ENCODE measurements at places on chromosomes 1 and 21.

GRCh38 chr1:33512226-33513011, 40.0 kb downstream of the ZSCAN20 start:
- DNase-seq, result no peak

DNA sequence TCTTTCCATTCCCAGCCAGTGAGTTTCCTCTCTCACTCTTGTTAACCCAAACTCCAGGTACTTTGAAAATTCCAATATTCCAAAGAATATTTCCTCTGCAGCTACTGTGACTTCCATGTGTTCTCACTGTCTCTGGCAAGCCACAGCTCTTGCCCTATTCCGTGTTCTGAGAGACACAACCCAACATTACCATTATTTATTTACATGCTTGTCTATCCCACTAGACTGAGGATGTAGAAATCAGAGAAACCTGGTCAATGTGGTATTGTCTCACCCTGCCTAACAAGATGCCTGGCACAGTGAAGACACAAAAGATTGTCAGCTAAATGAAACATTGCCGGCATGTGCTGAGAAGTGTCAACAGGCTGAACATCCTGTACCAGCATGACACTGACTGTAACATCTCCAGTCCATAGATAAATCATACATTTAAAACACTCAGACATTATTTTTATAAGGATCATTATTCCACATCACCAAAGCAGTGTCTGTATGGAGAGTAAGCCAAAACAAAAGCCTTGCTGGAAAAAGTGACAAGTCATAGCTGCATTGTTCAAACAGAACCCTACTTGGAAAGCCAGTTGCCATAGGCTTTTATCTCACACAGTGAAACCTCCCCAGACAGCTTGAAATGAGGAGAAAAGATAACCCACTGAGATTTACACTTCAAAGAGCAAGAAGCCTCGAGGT, 72.3 kb downstream of the SIPA1L2 start:
- no peak for DNase-seq

DNA sequence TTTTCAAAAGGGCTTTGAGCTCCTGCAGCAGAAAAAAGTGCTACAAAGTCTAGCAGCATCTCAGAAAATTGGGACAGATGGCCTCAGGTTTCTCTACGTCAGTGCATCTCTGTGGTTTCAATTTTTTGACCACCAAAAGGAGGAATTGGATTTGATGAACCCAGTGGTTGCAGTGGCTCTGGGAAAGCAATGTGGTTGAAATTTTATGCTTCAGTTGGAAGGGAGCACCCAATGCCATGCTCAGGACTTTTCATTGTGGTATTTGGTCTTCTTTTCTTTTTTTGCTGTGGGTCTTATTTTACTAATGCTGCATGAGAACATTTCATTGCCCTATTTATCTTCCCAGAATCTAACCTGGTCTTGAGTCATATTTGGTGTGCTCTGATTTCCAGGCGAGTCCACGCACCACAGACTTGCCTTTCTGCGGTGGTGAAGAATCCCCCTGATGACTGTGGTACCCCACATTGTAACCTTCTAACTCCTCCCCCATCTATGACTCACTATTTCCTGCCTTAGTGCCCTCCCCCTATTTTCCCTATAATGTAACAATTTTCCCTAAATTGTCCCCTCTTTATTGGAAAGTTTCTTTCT, 56.7 kb downstream of the S1PR1 start:
- no peak for DNase-seq

DNA sequence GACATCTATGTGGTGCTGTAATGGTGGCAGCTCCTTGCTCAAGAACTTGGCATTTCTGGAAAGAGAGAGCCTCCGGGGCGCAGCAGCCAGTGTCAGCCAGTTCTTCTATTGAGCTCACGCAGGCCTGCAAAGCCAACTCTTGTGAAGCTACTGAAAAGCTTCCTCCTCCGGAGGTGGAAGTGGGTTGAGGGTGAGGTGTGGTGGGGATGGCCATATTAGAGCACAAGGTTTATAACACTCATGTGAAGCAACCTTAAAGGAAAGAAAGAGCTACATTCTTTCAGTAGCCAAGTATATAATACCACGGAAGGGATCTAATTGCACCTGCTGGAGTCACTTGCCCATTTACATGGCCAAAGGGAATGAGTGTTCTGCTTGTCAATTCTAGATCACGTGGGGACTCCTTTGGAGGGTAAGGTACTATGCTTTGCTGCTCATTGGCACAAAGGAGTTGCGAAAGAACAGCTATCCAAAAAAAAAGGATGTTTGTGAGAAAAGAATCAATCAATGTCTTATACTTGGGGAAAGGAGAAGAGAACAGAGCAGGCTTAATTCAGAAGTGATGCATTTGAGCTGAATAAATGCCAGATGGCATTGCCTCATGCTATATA, 18.3 kb upstream of the MAP10 start:
- DNase-seq, result no peak

- DNase-seq, result no peak
Measured at GRCh38 chr1:29415156-29415830, 179.0 kb downstream of the PTPRU start.

DNA sequence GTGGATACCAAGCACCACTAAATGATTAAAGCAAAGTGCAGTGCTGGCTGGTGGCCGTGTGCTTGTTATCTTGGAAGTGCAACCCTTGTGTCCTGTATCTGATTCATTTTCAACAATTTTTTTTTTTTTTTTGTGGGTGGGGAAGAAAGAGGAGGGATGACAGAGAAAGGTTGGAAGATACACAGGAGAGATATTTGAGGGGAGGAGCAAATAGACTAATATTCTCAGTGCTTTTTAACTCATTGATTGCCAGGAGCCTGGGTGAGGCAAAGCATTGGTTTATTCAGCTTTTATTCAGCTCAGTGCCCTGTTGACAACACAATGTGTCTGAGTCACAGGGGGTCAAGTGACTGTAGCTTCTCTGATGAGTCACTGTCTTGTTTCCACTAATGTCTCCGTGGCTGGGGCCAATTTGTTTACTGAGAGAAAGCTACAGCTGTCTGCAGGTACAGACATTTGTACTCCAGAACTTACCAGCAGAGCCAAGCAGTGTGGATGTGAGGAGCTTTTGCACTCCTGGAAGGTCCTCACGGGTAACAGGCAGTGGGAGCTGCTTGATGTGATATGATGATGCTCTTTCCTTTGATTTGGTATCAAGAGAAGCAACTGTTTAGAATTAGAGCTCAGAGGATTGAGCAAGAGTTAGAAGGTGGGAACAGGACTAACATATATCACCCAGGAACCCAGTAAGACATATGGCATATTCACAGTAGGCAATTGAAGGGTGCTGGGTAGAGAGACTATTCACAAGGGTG, 23.6 kb upstream of the DNM3 start:
- no peak for DNase-seq

DNA sequence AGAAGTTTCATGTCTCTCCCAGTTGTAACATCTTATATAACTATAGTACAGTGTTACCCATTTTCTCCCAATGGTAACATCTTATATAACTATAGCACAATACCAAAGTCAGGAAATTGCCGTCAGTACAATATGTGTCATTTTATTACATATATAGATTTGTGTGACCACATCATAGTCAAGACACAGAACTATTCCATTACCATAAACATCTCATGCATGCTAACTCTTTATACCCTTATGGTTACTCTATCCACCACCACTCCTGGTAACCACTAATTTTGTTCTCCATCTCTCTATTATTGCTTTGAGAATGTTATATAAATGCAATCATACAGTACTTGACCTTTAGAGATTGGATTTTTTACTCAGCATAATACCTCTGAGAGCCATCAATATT, 120.7 kb downstream of the BACH1 start:
- no peak for DNase-seq

DNA sequence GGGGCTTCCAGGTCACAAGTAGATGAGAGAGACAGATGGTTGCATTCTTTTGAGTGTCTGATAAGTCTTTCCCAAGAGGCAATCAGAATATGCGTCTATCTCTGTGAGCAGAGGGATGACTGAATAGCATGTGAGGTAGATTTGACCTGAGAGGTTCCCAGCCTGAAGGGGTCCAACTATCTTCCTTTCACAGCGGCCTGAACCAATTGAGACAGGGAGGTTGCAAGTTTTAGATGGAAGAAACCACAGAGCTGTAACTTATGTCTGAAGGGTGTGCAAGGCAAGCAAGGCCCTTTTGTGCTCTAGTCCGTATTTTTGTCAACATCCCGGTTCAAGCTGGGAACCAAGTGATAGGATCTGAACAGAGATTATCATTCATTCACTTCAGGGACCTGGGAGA, 9.9 kb upstream of the RNF187 start:
- no peak for DNase-seq

GRCh38 chr1:18858070-18858688, 1.3 kb downstream of the TAS1R2 start:
- DNase-seq, result no peak

DNA sequence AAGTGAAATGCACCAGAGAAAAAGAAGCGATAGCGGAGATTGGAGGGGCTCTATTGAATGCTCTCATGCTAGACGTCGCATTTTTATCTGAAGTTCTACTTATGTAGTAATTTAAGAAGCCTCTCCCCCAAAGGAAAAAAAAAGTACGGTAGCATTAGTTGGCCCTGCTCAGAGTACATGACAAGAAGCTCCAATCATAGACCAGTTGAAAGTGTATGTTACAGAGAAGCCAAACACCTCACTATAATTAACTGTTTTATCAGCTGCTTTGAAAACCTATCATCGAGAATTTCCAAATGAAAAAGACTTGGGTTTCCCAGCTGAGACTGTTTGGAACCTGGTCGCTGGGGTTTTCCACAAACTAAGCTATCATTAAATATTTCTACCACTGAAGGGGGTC, 19.6 kb upstream of the OVAAL start:
- no peak for DNase-seq

GRCh38 chr1:10736634-10737586, 59.5 kb downstream of the CASZ1 start:
- no peak for DNase-seq

DNA sequence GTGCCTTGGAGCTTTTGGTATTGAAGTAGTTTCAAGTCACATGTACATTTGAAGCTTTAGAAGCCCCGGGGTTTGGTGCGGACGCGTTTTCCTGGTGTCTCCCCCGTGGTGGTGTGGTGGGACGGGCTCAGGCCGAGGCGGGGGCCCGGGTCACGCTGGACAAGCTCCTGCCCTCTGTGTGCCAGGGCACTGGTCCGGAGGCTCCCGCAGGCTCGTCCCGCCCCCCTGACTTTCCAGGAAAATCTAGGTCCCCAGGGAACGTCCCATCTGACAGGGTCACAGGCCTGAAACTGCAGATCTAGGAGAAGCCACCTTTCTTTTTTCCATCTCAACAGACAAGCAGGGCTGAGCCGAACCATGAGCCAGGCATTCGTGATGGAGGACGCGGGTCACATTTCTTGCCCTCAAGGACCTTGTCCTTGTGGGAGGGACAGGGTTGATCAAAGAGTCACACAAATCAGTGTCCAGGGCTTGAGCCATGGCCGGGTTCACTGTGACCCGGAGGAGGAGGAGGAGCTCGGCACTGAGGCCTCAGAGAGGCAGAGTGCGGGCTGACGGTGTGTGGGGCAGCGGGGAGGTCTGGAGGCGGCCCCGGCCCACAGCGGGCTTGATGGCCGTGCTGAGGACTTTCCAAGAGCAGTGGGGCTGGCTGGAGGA, 1.6 kb downstream of the DMRTB1 start:
- no peak for DNase-seq

DNA sequence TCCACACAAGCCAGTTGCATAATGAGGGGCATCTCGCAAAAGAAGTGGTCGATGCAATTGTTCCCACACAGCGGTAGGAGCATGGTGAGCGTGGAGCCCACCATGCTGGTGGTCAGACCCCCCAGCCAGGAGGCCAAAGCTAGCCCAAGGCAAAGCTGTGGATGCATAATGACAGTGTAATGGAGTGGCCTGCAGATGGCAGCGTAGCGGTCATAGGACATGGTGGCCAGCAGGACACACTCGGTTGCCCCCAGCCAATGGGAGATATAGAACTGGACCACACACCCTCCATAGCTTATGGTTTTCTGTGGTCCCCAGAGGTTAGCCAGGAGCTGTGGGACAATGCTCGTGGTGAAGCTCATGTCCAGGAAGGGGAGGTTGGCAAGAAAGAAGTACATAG, 4.3 kb downstream of the OR2C3 start:
- no peak for DNase-seq

- no peak for DNase-seq
Measured at GRCh38 chr1:169305948-169306347, 61.6 kb downstream of the NME7 start.

GRCh38 chr1:180785291-180785690, 127.4 kb upstream of the KIAA1614 start:
- no peak for DNase-seq

GRCh38 chr1:116763787-116764465, 9.7 kb downstream of the CD2 start:
- DNase-seq, result no peak

- no peak for DNase-seq
Measured at GRCh38 chr1:182120411-182121258, 59.1 kb upstream of the ZNF648 start.

GRCh38 chr1:67834246-67834877, 1.1 kb upstream of the GNG12 start:
- no peak for DNase-seq

GRCh38 chr1:198500096-198500495, 40.4 kb downstream of the ATP6V1G3 start:
- no peak for DNase-seq

GRCh38 chr1:216779686-216780085, 56.5 kb upstream of the ESRRG start:
- DNase-seq, result no peak

DNA sequence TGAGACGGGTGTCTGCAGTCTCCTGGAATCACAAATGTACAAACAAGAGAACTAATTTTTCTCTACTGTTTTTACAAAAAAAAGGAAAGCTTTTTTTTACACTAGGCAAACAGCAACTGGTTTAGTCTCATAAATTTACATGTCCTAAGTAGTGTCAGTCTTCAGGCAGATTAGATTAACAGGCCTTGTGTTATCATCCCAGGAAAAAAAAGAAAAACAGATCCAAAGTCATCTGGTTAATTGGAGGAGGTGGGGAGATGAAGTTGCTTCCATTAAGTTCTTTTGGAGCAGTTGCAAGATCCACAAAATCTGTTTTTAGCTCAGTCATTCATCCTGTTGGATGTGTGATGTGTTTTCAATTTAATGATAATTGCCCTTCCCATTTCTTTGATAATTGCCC, 363.5 kb upstream of the ADGRL2 start:
- no peak for DNase-seq

DNA sequence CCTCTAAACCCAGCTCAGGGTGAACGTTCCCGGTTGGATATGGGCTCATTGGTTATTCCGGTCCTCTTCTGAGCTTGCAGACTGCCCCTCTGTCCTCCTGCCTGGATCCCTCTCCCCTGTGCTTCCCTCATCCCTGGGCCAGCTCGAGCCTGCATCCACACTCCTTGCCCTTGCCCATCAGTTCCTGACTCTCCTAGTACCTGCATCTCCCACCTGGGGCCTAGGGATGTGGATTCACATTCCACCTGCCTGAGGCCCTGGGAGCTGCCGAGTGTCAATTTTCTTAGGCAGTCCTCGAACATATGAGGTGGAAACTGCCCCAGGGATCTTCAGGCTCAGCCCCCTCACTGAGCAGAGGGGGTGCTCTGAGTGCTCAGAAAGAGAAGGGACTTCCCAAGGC, 252.2 kb downstream of the GRIK3 start:
- DNase-seq, result no peak

All from GM12891 (cell line).